ENCODE measurements at places on chromosomes 1 and 21.

GRCh38 chr1:75079538-75080290, 54.5 kb upstream of the LHX8 start:
- DNase-seq = no peak

DNA sequence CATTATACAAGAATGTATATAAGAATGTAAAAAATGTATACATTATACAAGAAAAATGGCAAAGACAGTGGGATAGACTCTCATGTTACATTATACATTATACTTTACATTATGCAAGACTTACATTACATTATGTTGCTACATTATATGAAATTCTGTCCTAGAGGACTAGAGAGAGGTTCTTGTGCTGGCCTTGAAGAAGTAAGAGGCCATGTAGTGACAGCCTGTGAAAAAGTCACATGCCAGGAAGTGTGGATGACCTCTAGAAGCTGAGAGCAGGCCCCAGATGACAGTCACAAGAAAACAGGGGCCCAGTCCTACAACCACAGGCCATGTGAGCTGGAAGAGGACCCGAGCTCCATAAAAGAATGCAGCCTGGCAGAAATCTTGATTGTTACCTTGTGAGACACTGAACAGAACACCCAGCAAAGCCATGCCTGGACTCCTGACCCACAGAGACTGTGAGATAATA, 30.5 kb upstream of the AHCYL1 start:
- no peak for DNase-seq

DNA sequence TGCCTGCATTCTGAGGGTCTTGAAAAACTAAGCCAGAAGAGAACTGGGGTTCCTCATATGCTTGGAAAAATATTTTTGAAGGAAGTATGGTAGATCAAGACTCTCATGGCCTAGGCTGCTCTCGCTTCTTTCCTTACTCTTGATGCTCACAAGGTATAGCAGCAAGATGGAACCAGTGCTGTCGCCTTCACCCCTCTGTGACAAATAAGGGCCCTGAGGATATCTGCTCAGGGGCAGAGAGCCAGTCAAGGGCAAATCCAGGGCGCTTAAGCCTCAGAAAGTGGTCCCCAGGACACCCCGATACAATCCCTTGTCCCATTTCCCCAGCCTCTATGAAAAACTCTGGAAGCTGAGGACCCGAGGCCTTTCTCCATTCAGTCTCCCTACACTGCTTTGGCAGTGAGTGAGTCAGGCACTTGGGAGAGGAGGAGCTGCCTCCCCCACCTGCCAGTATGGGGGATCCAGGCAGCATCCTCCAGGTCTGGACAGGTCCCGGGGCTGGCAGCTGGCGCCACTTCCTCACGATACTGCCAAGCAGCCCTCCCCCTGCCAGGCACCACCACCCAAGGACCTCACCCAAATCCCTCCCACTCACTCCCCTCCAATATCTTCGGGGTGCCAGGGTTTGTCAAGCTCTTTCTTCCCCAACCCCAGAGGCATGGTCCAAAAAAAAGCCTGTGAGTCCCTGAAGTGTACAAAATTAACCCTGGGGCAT, 1.3 kb downstream of the IGSF9 start:
- no peak for DNase-seq

GRCh38 chr1:74468982-74469603, 43.3 kb downstream of the LRRC53 start:
- peak; percentile 18 for DNase-seq

- DNase-seq = peak; percentile 47
Measured at GRCh38 chr1:44970317-44970716, 16.1 kb downstream of the EIF2B3 start.

- no peak for DNase-seq
Measured at GRCh38 chr1:201656311-201657032, 117.5 kb downstream of the NAV1 start.

DNA sequence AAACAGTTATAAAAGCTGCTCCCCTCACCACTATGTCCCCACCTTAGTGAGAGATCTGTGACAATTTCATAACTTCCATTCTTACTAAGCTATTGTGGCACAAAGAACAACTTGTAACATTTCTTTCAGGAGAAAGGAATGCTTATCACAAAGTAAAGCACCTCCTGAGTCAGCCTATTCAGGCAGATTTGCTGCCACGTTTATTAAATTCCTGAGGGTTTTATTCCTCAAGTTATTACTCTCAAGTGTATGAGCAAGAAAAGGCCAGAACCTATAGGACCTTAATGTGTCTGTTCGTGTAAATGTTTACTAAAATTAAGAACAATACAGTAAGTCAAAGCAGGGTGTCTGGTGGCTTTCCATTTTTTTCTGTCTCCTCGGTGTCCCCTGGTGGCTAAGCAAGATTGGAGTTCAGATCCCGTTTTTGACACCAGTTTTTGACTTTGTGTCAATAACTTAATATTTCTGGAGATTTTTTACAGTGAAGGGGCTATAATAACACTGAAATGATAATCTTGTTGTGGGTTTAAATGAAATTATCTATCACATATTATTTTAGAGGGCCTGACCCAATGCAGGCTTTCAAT, 1539.6 kb downstream of the BRINP3 start:
- no peak for DNase-seq

GRCh38 chr1:96553811-96554210, 167.8 kb upstream of the PTBP2 start:
- no peak for DNase-seq

DNA sequence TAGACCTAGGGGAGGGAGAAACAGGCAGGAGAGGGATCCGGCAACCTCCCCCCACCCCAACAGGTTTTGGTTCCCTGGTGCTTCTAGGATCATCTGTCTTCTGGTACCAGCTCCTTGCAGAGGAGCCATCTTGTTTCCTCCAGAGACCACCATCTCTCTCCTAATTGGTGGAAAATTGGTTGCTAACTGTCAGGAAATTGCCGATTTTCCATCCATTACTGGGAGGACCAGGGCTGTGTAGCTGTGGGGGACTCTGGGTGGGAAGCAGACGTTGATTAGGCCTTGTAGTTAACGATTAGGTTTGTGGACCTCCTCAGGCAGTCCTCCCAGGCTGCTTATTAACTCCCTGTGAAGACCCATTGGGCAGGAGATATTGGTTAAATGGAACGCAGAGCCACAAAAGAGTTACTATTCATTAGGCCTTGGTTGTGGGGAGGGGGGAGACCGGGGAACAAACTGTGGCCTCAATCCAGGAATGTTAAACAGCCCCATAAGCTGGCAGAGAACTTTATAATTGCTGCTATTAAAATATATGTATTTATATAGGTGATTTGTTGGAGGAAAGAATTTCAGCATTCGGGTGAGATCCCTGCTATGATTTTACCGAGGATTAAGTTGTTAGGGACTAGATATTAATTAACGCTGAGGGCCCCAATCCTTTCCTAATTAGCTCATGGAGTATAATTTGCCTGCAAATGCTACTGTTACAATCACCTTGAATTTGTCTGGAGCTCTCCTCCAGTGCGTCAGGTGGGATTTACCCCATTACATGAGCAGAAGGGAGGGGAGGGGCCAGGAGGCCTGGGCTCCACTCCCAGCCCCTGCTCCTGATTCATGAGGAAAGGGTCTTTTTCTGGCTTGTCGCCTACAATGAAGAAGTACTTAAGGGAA, 61.2 kb upstream of the TRABD2B start:
- DNase-seq = no peak

DNA sequence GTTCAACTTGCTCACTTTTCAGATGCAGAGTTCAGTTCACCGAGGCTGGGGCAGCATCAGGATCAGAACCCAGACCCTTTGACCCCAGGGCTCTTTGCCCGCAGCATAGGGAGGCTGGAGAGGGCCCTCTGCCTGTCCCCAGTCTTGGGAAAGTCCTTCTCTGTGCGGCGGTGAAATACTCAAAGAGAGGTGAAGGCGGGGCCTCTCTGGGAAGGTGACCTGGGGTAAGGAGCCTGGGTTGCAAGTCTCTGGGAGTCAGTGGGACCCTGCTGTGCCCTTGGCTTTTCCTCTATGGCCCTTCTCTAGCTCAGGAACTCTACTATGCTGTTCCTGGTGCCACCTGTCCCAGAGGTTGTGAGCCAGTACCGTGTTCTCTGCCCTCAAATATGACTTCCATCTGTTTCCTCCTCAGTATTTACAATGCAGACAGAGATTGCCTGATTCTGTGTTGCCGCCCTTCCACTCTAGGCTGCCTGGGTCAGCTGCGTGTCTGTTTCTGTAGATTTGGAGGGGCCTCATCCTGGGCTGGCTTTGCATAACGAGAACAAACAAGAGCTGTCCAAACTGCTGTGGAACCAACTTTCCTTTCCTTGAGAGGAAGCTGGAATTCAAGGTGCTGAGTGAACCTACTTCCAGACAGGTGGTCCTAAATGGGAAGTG, 18.7 kb upstream of the ZBTB21 start:
- DNase-seq = no peak

DNA sequence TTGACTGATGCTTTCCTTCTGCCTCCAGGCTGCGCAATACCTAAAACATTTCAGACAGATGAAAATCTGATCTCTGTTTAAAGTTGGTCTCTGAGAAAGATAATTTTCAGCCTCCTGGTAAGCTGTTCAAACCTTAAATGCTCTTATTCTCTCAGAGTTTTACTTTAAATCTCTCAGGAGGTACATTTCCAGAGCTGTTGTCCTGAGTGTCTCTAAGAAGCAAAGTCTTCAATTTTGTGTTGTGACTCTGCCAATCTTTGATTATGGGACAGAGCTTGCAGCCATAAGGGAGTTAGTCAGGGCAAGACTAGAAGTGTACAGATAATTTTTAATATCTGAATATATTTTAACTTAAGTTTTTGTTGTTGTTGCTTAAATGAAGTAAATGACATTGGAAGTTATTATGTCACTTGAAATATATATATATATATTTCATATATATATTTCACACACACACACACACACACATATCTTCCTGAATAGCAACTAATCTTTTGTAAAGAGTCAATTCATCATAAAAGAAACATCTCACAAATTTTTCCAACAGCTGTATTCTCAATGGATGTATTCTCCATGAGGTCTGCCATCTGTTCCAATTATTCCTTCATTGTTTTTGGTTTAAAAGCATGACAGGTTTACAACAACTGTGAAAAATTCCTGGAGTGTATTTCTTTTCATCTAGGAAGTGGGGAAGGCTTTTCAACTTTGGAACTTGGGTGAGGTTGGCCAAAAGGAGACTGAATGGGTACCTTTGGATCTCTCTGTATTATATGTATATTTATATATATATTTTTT, 259.4 kb downstream of the BACH1 start:
- DNase-seq = no peak

- DNase-seq = no peak
Measured at GRCh38 chr1:233448109-233448689, 120.7 kb downstream of the MAP3K21 start.

DNA sequence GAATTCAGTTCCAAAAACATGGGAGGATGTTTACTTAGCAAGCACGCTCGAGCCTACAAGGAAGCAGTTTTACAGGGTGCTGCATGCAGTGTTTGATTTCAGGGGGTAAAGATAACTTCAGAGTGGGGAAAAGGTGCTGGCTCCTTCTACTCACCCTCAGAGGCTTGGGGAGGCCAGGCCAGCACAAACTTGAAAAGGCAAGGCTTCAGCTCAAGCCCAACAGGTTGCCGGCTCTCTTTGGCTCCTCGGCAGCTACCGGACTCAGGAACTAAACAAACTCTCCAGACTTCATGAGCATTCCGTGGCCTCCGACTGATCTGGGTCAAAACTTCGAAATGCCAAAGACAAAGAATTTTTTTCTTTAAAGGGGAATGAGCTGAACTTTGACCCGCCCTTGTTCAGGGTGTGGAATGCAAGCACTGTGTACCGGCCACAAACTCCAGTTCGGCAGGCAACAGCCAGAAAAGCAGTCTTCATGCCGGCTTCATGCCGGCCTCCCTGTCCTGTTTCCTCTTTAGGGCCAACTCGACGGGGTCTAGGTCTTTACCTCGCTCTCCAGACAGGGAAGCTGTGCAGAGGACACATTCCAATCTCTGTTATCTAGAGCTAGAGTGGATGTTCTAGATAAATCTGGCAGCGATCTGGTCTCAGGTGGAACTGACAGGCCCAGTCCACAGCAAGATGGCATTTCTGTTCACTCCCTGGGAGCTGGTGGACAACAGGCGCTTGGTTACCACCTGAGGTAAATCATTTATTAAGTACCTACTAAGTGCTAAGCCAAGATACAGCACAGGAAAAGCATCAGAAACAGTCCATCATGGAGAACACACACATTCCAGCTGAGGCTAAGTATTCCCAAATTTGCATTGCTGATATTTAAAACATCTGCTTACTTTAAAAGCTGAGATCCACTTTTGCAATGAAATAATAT, 75.0 kb downstream of the CD46 start:
- peak; percentile 35 for DNase-seq

GRCh38 chr1:35886577-35887431, 3.8 kb downstream of the AGO1 start:
- DNase-seq = no peak

GRCh38 chr1:62849031-62849430, 65.1 kb downstream of the ATG4C start:
- no peak for DNase-seq

DNA sequence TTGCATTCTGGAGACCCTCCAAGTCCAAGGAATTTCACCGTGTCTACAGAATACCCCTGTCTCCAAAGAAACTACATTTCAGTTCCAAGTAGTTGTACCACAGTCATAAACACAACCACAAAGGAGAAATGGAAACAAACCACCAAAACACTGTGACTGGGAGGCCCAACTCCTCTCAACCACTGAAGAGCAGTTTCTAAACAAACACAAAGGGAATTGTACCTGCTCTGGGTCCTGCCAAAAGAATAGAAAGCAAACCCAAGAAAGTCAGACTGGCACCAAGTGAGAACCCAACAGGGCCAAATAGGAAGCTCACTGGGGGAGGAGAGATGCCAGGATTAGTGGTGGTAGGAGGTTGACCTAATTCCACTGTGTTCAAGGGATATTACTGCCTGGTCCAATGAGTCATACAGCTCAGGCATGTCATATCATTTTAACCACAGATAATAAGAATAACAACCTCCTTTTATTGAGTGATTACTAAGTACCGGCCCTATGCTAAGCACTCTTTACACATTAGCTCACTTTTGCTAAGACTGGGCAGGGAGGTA, 123.9 kb upstream of the PPP2R5A start:
- DNase-seq = peak; percentile 84

- DNase-seq = peak; percentile 44
Measured at GRCh38 chr1:241499910-241500309, 19.6 kb downstream of the FH start.

- no peak for DNase-seq
Measured at GRCh38 chr1:182833271-182833670, 5.9 kb upstream of the DHX9 start.

- no peak for DNase-seq
Measured at GRCh38 chr1:93668951-93669350, 12.7 kb downstream of the BCAR3 start.

DNA sequence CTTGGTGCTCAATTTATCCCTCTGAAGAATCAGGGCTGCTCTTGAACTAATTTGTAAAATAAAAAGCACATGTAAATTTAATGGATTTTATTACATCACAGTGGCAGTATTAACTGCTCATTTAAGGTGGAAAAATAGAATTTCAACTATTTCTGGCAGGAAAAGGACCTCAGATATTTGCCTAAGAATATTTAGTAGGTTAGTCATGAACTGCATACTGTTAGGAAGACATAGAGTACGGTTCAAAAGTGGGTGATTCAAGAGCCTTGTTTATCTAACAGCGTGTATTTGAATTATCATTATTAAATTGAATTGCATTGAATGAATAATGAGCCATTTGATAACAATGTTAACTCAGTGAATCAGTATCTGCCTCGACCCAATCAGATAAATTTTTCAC, 248.8 kb upstream of the PBX1 start:
- DNase-seq = no peak
